ENCODE measurements at places on chromosomes 7 and 10.
A peak's percentile ranks its signal among the peaks of the same experiment; 100 is the strongest.

DNA sequence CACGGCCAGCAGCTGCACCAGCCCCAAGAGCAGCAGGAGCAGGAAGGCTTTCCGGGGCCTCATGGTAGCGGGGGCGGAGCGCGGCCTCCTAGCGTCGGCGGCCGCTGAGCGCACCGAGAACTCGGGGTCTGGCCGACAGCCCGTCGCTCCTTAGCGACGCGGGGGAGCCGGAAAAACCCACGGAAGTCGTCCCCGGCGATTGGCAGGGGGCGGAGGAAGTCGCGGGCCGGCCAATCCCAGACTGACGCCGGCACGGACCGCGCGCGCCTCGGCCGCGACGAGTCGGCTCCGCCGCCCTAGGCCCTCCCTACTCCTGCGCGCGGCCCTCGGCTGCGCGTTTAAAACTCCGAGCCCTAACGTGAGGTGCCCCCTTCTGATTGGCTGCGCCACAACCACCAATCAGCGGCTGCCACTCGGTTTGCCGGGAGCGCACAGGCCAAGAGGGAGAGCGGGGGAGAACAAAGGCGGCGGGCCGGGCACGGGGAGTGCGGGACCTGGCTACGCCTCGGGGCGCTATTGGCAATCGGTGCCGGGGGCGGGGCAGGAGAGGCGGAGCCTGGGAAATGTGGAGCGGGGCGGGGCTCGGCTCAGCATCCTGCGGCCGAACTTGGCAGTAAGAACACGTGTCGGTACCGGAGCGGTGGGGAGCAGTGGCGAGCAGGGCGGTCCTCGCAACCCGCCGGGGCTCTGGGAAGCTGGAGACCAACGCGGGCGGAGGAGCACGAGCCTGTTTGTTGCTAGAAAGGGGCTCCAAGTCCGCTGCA lies at the start of gene PDIA4:
TSS of gene PDIA4 (minus strand) at position 160 of the 764 bp plus-strand sequence. CDS start at position 63, 97 bp downstream.
- peak; percentile 100 for DNase-seq

- DNase-seq, result peak; percentile 27
Measured at GRCh38 chr7:7653593-7654187, 13.1 kb downstream of the UMAD1 start.

DNA sequence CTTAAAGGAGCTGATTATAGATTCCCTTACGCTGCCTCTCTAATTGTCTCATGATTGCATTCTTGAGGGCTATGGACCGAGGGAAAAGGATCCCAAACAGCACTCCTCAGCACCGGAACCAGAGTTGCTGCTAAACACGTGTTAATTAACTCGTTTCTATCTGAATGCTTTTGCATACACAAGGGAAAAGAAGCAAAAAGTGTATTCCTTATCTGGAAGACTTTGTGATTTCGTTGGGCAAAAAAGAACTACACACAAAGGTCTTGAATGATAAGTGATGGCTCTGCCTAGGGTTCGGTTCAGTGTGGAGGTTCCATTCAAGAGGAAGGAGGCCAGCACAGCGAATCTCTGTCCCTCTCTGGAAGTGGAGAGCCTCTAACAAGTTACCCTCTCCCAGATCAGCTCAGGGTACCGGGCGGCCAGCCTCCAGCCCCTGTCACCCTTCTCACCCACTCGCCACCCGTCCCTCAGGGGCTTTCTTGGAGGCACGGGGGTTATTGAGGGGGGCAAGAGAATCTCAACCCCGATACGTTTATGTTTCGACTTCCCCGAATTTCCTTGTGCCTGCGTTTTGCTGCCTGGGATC lies 515 bp upstream of the SLC4A2 start:
- no peak for DNase-seq

DNA sequence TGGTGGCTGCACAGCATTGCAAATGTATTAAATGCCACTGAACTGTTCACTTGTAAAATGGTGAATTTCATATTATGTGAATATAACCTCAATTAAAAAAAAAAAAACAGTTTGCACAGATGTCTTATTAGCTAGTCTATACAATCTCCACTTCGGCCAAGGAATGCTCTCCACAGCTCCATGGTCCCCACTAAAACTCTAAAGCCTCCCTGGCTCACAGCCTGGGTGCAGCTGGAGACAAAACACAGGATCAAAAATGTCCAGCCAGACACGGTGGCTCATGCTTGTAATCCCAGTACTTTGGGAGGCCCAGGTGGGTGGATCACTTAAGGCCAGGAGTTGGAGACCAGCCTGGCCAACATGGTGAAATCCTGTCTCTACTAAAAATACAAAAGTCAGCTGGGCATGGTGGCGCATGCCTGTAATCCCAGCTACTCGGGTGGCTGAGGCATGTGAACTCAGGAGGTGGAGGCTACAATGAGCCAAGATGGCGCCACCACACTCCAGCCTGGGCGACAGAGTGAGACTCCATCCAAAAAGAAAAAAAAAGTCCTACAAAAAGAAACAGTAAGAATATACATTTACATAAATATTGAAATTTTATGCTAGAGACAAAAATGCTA lies 66.0 kb downstream of the SRPK2 start:
- no peak for DNase-seq

- no peak for DNase-seq
Measured at GRCh38 chr7:55247428-55247827, 117.7 kb upstream of the LANCL2 start.

DNA sequence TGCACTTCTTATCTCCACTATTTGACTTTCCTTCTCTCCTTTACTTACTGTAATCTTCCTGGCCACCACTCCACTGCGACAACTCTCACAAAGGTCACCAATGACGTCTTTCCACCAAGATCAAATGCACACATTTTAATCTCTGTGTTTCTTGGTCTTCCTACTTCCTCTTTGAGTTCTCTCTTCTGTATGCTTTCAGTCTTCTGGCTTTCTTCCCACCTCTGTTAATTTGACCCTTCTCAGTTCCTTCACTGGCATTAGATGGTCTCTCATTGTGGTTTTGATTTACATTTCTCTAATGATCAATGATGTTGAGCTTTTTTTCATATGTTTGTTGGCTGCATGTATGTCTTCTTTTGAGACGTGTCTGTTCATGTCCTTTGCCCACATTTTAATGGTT lies 31.9 kb downstream of the FAM107B start:
- DNase-seq, result peak; percentile 54

DNA sequence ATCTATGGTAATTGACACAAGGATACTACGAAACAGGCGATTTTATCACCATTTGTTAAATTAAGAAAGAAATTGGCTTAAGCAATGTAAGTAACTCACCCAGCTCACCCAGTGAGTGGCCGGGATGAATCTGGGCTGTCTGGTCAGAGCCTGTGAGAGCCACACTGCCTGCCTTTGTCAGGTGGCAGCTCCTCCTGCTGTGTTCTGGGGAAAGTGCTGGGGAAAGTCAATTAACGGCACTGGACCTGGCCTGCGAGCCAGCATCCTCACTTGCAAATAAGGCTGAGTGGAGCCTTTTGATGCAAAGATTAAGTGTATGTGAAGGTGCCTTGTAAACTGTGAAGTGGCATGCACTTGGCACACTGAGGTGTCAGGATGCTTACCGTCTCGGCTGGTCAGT lies 13.4 kb upstream of the CXCL12 start:
- DNase-seq, result no peak

DNA sequence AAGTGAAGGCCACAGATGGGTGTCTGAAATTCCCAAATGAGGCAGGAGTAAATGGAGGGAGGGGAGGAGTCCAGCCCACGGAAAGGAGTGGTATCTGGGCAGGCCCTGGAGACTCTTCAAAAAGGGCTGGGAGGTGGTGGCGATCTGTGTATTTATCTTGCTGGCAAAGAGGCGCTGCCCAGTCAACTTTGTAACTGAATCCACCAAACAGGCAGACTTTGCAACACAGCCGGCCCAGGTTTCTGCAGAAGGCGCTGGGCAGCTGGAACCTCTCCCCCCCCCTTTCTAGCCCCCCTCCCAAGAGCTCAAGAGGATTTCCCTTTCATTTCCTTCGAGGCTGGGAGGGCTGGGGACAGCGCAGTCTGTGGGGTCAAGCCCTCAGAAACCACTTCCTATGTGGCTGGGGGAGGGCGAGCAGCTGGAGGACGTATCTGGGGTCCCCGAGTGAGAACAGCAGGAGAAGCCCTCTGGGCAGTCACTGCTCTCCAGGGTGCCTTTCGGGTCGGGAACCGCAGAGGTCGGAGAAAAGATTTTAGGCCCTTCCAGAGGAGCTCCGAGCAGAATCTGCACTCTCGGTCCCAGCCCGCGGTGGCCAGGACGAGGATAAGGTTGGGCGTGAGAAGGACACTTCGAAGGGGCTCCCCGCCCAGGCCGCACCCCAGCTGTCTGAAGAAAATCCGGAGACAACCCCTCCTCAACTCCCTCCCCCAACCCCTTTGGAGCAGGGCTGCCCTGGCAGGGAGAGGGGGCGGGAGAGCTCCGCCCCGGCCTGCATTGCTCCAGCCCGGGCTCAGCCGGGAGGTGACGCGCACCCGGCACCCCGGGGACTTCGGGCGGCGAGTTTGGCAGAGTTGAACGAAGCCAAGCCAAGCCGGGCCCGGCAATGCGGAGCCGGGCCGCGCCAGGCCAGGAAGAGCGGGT lies 965 bp downstream of the ZCCHC24 start:
- DNase-seq, result peak; percentile 15

DNA sequence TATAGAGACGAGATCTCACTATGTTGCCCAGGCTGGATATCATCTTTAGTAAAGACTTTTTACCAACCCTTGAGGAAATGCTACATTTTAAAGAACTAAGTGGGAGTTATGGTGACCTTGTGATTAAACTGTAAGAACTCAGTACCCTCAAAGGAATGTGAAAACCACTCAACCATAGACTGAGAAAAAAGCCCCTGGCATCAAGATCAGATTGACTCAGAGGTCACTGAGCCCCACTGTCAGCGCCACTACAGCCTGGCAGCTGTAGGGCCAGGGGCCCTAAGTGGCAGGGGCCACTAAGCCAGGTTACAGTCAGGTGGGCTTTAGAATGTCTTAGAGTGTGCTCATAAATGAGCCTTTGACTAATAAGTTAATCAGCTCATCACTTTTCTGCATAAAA lies 55.9 kb downstream of the APBB1IP start:
- no peak for DNase-seq

DNA sequence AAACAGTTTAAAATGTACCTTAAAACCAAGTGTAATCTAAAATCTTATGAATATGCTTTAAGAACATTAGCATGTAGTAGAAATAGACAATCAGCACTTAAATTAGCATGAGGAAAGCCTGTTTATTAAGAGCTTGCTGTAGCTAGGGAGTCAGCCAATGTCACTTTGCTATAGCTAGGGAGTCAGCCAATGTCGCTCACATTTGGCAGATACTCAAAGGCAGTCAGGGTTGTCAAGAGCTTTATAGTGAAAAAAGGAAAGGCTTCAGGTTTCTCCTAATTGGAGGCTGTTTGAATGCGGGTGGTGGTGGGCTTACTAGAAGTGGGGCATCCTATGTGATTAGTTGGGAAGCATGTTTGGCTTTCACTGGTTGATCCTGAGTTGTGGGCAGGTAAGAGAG lies 226.2 kb upstream of the DGKB start:
- no peak for DNase-seq

- no peak for DNase-seq
Measured at GRCh38 chr10:32972460-32972859, 14.4 kb upstream of the ITGB1 start.

DNA sequence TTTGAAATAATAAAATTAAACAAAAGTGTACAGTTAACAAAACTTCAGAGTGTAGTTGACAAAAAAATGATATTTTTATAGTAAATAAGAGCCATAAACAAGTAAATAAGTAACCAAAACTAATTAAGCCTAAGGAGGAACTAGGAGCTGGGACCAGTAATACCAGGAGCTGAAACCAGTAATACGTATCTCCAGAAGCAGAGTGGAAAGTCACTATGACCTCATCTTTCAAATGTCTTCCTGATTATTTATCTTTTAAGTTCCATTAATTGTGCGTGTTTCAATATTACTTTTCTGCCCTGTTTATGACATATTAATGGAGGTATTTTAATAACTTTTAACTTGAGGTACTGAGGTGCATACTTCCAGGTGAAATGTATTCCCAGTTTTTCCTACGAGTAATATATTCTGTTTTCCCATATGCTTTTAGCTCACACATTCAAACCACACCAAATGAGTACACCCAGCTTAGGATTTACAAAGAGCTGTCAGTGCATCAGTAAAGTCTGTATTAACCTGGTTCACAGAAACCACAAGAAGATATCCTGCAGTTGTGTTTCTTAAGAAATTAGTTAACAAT lies 283.7 kb upstream of the HGF start:
- no peak for DNase-seq
